ENCODE measurements at places on chromosomes 1 and 21. TPM values are rescaled to one million over a fixed set of nuclear protein-coding genes. Genes with fewer than 3 reads are reported as not detected.

DNA sequence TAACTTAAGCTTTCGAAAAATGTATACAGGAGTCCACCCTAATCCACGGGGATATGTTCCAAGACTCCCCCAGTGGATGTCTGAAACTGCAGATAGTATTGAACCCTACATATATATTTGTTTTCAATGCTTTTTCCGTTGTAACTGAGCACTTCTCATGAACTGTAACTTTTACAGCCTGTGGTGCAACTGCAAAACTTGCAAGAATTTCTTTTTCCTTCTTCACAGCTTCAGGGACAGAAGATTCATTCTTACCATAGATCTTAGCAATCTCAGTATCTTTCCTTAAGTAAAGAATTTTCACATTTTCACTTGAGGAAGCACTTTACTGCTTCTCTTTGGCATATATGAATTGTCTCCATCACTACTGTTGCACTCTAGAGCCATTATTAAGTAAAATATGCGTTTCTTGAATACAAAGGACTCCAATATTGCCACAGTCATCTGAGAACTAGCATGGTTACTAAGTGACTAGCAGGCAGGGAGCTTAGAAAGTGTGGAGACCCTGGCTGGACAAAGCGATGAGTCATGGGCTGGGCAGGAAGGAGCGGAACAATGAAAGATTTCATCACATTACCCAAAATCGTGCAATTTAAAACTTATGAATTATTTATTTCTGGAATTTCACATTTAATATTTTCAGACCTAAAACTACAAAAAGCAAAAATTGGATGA, 14.1 kb downstream of the DPYD start:
- no peak for DNase-seq

DNA sequence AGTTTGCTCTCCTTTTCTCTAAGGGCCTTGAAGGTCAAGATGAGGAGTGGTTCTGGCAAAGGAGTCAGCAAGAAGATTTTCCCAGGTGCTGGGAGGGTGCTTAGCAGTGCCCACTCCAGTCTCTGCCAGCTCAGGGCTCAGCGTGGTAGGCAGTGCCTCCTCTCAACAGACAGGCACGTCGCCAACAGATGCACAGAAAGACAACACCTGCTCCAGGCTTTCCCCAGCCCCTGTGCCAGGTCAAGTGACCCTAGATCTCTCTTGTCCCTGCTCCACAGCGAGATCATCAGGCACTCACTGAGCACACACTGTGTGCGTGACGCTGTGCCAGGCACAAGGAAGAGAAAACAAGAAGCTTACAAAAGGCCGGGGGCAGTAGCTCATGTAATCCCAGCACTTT, 86.0 kb downstream of the CASZ1 start:
- DNase-seq = no peak

DNA sequence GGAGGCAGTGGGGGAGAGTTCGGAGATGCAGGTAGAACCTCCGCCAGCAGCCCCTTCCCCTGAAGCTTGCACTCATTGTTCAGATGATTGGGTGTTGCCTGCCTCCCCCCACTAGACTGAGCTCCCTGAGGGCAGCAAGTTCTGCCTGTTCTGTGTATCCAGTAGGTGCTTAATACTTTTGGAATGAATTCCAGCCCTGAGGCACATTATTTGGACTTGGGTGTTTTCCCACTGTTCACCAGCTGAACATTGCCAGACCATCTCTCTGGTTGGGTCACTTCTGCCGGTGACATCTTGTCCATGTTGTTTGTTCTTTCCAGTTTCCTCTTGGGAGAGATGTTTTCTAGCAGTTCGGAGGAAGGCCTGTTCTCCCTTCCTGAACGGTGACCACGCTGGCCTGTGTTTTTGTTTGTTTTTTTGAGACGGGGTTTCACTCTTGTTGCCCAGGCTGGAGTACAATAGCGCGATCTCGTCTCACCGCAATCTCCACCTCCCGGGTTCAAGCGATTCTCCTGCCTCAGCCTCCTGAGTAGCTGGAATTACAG, 48.7 kb downstream of the SPSB1 start:
- DNase-seq = no peak

- DNase-seq = no peak
These were observed 63.8 kb downstream of the LMO4 start for GRCh38 chr1:87392248-87393192.

- no peak for DNase-seq
These were observed 108.8 kb downstream of the NPHP4 start for GRCh38 chr1:5883129-5884048.

DNA sequence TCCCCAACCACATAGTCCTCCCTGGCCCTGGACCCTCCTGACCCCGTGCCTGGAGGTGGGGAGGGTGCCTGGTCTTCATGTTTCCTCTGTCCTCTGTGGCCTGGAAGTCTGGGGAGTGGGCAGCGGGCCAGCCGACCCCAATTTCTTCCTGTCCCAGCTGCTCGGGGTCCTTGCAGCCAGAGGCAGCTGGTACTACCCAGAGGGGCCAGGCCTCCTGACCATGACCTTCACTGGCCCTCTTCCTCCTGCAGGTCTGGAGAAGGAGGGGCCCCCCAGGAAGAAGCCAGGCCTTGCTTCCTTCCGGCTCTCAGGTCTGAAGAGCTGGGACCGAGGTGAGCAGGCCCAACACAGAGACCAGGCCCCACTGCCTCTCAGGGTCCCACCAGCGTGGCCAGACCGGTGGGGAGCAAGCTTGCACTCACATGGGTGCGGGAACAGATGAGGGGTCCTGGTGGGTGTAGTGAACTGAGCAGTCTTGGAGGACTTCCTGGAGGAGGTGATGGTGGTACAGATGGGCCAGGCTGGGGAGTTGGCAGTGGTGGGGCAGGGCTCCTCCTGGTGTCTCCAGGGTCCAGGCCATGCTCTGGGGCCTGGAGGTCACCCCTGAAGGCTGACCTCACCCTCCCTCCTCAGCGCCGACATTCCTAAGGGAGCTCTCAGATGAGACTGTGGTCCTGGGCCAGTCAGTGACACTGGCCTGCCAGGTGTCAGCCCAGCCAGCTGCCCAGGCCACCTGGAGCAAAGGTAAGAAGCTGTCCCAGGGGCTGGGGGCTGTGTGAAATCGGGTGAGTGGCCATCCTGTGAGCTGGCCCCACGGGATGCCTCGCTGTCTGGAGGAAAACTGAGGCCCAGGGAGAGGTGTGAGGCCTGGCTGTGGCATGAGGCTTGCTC, 32.7 kb downstream of the TRIM11 start:
- DNase-seq = no peak

AMY2A gene
- total RNA-seq = 0.55 TPM

AGO1 gene
- 80.6 TPM for total RNA-seq

DNA sequence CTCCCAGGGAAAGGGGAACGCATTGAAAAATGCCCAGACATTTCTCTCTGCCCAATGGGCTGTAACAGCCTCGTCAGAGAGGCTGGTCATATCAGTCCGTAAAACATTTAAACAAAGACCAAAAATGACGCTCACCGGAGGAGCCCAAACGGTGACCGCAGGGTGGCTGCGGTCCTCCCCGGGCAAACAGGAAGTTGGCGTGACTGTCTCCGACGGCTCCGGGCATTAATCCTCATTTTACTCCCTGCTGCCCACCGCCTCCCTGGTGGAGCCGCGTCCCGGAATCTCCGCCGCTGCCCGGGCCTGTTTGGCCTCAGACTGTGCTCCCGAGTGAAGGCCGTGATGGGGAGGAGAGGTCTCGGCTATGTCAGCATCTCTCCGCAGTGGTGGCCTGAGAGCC, 9.9 kb downstream of the PRDM16 start:
- DNase-seq = no peak

All from WTC11 (cell line).